Activated naive CD8-positive, alpha-beta T cell treated with anti-CD3 and anti-CD28 coated beads, Interleukin-2, amount 10 ng/mL, durations not matched to agents 7 days and 5 days (primary cell): ENCODE measurements at places on chromosomes 6 and 20.

GRCh38 chr6:25548451-25548850 lies 103.6 kb upstream of the SCGN start:
- no peak for DNase-seq

- DNase-seq: no peak
Measured at GRCh38 chr20:48197066-48197465, 411.8 kb upstream of the SULF2 start.

DNA sequence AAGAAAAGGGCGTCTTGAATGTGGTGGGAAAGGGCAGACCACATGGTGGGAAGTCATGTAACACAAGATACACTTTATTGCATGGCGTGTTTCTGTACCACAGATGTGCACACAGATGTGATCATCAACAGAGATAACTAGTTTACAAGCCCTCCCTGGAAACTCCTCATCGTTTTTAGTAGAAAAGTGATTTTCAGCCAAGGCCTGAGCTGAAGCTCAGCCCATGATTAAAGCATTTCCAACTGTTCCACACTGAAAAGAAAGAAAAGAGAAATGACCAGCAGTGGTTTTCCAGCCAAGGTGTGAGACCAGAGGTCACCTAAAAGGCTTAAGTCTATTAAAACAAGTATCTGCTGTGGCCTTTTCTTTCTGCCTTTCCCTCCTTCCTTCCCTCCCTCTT lies 463.9 kb upstream of the JAG1 start:
- DNase-seq: no peak

DNA sequence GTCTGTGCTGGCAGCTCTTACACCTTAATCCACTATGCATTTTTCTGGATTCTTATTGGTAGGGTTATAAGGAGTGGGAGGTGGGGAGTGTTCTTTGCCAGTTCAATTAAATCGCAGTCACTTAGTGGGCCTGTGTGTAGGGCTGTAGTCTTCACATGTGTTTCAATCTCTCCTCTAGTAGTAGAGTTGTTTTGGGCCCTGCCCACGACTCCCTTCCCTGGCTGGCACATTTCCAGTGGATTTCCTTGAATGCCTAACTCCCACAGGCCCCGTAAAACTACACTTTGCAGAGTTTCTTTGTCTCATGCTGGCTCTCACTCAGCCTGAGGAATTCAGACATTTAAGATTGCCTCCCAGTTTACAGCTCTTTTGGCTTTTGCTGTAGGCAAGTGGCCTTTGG lies 414.0 kb upstream of the OPRM1 start:
- no peak for DNase-seq

- no peak for DNase-seq
Measured at GRCh38 chr6:11331111-11331510, 98.6 kb upstream of the NEDD9 start.

DNA sequence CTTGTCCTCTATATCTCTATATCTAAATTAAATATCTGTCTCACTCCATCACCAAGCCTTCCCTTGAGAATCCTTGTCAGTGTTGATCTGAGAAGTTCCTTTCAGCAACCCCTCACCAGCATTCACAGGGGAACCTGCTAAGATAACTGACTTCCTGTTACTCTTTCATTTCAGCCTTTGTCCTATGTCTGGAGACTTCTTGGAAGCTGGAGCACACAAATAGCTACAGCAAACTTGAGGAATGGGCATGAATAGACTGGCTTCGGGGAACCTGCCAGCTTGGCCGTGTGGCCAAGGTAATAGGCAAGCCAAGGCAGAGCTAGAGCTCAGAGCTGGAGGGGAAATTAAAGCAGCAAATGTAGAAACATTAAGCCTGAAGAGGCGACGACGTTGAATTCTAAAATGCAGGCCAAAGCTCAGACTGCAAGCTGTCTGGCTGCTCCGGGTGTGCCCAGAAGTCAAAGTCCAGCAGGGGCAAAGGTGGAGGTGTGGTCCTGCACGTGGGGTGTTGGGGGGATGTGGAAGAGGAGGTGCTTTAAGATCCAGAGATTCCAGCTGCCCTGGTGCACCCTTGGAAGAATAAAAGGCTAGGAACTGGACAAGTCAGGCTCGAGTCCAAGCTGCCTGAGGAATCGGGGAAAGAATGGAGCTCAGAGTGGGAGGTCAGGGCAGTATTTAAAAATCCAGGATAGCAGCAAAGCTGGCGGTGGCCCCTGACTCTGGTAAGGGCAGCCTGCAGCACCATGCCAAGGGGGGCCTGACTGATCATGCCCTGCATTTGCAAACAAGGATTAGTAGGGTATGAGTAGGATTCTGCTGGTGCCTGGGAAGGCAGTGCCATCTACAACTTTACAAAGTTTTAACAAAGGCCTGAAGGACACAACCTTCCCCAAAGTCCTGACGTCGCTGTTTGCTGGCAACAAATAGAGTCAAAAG lies 185.0 kb upstream of the SGK1 start:
- no peak for DNase-seq

- DNase-seq: peak; percentile 67
Measured at GRCh38 chr20:63183422-63184146, 32.3 kb downstream of the YTHDF1 start.

DNA sequence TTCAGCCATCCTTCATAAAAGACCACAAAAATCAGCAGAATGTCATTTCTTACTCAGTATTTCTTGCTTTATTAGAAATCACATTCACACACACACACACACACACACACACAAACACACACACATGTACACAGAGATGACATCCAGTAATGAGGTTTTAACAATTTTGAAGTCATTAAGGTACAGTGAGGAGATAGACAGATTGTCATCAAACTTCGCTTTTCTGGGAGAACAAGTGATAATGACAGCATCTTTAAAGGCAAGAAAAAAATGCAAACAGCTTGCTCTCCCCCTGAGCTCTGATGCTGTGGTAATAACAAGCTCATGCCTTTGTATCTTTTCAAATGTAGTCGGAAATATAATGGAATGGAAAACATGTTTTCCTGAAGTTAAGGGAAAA lies 184.4 kb upstream of the RNF217 start:
- DNase-seq: no peak
